Kidney glomerular epithelial cell (primary cell): ENCODE measurements at places on chromosomes 12 and 14.

- no peak for DNase-seq
These were observed 175.9 kb upstream of the CDKN3 start for GRCh38 chr14:54220704-54221431.

DNA sequence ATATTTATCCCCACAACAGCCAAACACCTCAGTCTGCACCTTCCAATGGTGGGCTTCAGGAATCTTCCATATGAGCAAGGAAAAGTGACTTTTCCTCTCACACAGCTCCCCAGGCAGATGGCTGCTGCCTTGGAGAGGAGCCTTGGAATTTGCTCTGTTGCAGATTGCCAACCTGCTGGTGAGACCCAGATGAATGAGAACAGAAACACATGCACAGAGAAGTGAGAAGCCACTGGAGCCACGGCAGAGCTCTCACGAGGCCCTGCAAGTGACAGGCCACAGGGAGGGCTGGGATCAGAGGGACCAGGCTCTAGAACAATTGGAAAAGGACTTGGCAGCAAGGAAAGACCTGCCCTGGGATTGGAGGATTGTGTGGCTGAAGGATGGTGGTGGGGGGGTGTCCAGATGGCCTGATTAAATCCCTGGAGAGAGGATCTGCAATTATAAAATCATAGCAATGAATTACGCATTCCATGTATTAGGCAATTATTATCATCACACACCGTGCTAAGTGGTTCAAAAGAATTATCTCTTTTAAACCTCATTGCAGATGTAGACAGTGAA lies 84.9 kb upstream of the PWP1 start:
- no peak for DNase-seq

GRCh38 chr12:63079791-63080502 lies 71.1 kb downstream of the AVPR1A start:
- peak; percentile 38 for DNase-seq

GRCh38 chr12:54352022-54352531 lies 12.2 kb downstream of the GPR84 start:
- peak; percentile 61 for DNase-seq

DNA sequence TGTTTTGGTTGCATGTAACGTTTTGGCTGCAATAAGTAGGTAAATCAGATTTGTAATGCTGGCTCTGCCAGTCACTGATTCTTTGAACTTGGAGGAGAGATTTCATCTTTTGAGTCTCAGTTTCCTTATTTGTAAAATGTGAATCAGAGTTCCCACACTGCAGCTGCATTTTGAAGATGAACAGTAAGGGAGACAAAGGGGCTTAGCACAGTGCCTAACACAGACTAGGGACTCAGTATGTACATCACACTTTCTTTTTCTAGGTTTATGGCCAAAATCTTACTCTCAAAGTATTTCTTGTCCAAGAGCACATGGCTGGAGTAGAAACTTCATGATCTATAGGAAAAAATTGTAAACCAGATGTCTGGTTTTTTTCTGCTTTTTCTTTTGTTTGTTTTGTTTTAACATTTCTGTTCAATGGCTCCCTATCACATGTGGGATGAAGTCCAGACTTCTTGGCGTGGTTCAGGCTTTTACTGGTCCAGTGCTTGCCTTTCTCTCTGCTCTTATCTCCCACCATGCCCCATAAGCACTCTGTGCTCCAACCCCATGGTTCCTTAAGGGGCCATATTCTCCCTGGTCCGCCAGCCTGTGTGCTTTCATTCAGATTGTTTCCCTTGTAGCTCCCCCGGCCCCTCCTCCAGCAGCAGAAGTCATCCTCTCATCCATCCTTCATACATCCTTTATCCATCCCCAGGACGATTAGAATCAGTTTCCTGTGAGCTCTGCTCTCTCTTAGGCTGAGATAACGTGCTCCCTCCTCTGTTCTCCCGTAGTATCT lies 58.0 kb downstream of the SYNE2 start:
- no peak for DNase-seq
